Stimulated activated CD8-positive, alpha-beta memory T cell treated with anti-CD3 and anti-CD28 coated beads, Interleukin-2, amount 100 ng/mL, for 1 hour (primary cell): ENCODE measurements at places on chromosomes 7 and 10.

- DNase-seq, result no peak
These were observed 134.3 kb upstream of the PDE1C start for GRCh38 chr7:32204361-32205018.

DNA sequence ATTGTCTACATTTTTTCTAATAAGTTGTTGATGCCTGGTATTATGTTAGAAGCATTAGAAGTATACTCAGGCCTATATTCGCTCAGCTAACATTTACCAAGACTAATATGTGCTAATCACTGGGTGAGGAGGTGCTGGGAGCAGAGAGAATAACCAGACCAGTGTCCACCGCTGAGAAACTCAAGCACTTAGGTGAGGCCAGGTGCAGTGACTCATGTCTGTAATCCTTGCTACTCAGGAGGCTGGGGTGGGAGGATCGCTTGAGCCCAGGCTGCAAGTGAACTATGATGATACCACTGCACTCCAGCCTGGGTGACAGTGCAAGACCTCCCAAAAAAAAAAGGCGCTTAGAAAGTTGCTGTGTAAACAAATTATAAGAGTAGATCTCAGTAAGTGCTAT, 182.2 kb upstream of the AOAH start:
- no peak for DNase-seq

- no peak for DNase-seq
These were observed 420.2 kb upstream of the NFE2L3 start for GRCh38 chr7:25731846-25732245.

DNA sequence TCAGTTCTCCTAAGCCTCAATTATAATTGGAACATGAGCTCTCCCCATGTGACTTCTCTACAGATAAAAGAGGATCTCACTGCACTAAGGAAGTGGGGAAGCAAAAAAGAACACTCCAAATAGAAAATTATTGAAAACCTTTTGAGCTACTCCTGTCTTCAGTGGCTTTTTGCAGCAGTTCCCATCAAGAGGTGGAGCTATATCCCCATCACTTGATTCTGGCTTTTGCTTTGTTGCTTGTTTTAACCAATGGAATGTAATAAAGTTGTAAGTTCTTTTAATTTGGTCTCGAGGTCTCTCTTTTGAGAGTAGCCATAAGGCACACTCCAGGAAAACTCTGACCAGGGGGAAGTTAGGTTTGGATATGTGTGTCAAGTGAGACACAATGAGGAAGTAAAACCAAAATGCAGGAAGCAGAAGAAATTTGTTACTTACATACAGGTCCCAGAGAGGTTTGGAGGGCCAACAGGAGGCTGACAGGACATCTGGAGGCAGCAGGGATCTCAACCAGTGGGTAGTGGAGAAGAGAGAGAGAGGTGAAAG, 569.4 kb downstream of the HTR7 start:
- DNase-seq, result no peak

DNA sequence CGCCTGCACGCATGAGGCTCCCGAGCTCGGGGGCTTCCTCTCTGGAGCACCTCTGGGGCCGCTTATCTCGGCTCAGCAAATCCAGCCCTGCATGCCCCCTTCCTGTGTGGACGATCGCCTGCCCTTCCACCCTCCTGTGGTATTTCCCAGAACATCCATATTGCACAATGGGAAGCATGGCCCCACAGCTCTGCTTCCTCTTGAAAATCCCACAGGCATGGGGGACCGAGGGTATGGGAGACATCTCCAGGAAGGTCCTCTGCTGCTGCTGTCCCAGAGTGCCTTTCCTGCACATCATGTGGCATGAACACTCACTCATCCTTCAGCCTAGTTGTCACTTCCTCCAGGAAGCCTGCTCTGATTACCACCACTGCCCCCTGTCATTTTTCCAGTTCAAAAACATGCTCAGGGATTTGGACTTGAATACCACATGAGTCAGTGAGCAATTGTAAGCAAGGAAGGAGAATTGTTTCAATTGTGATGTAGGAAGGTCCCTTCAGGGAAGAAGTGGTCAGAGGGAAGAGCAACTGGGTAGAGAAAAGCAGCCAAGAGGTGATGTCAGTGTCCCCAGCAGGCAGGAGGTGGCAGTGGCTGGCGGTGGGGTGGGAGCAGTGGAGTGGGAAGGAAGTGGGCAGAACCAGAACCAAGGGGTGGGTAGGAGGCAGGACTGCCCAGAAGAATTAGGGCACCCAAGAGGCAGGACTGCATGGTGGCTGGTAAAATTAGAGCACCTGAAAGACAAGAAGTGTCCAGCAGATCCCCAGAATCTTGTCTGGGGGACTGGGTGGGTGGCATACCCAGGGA, 67.5 kb upstream of the ZMIZ1 start:
- DNase-seq, result no peak

DNA sequence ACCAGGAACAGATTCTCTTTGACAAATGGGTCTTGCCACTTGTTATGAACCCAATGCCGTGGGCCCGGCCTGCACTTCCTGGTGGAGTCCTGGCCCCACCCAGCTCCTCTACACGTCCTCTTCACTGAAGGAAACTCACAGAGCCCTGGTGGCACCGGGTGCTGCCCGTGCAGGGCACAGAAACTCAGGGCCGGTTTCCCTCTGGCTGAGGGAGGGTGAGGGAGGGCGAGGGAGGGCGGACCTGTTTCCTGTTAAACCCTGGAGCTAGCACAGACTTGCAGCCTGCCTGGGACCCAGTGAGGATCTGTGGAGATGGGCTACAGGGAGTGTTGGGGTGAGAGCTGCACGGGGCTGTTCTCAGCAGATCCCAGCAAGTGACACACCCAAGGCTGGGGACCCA, 596.3 kb downstream of the PTPRN2 start:
- no peak for DNase-seq

DNA sequence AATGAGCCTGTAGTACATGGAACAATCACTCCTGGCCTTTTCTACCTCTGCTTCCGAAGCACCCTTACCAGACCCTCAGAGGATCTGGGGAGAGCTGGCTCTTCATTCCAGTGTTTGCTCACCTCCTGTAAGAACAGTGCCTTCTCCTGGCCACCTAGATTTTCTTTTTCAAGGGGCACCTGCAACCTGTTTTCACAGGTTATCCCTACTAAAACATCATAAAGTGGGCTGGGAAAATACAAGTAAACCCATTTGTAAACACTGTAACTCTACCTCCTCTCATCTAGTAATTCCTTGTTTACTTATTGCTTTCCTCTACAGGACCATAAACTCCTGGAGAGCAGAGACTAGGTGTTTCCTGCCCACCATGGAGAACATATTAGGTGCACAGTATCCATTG, 1.1 kb downstream of the PIK3AP1 start:
- DNase-seq, result no peak

DNA sequence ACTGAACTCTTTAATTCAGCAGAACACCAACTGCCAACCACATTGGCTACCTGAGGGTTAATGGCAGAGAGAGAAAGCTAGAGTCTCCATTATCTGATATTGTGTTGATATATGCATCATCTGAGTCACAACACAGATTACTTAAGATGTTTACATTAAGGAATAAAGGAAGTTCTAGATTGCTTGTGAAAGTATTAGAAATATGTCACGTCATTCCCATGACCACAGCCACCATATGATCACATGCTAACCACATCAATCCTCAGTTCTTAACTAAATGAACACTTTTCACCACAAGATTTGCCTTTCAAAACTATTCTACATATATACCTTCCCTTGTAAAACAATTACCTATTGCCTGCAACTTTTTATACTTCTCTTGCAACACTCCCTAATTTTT, 337.9 kb downstream of the FGFR2 start:
- no peak for DNase-seq

DNA sequence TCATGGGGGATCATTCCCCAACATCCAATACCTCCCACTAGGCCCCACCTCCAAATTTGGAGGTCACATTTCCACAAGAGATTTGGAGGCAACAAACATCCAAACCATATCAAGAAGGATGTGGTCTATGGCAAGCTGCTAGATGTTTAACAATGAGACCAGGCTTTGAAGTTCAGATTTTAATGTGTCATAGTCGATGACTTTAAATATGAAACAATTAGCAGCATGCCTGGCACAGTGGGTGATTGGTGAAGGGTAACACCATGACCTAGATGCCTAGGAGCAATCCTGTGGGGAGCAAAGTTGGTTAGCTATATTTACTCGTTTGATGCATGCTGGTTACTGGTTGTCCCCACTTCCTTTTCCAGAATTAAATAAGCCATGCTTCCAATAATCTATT, 356.4 kb upstream of the VWC2 start:
- DNase-seq, result no peak

GRCh38 chr10:20446561-20447193, 450.4 kb downstream of the NEBL start:
- no peak for DNase-seq

GRCh38 chr7:31202801-31203200, 137.7 kb downstream of the NEUROD6 start:
- DNase-seq, result no peak

GRCh38 chr10:110263164-110263563, 41.6 kb downstream of the SMNDC1 start:
- no peak for DNase-seq

- DNase-seq, result peak; percentile 56
These were observed 13.1 kb upstream of the ARPC1A start for GRCh38 chr7:99312316-99313203.

- DNase-seq, result no peak
These were observed 89.6 kb downstream of the CHRM2 start for GRCh38 chr7:136958016-136958415.
